ENCODE measurements at places on chromosomes 16 and 17. TPM values are rescaled to one million over a fixed set of nuclear protein-coding genes. Genes with fewer than 3 reads are reported as not detected.

GRCh38 chr17:28004344-28004743 lies 38.1 kb upstream of the NLK start:
- DNase-seq: no peak
- no peaks in the 10 kb centered on the region for H3K4me1 ChIP-seq
- H3K4me3 ChIP-seq: no peak overlapping the region
- H3K36me3 ChIP-seq: no peaks in the 10 kb centered on the region

DNA sequence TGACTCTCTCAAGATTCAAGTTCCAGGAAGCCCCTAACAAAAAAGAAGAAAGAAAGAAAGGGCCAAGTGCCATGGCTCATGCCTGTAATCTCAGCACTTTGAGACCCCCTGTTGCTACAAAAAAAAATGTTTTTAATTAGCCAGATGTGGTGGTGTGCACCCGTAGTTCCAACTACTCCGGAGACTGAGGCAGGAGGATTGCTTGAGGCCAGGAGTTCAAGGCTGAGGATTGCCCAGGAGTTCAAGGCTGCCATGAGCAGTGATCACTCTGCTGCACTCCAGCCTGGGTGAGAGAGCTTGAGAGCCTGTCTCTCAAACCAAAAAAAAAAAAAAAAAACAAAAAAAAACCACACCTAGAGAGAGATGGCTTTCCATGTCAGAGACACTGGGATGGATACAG lies 18.8 kb downstream of the TLE7 start:
- no peak overlapping the region for H3K27ac ChIP-seq
- H3K27me3 ChIP-seq: peaks cover 22% of the 10 kb centered on the region
- H3K4me3 ChIP-seq: no peak overlapping the region
- H3K4me1 ChIP-seq: no peaks in the 10 kb centered on the region
- H3K36me3 ChIP-seq: no peaks in the 10 kb centered on the region

GRCh38 chr17:17573912-17574311 lies 17.6 kb downstream of the PEMT start:
- H3K4me3 ChIP-seq: no peak overlapping the region
- H3K27ac ChIP-seq: no peak overlapping the region
- no peaks in the 10 kb centered on the region for H3K27me3 ChIP-seq
- no peak for DNase-seq
- no peaks in the 10 kb centered on the region for H3K4me1 ChIP-seq

The NSMCE1 gene
- total RNA-seq: 71.3 TPM

The MPHOSPH6 gene
- 20.9 TPM for total RNA-seq

DNA sequence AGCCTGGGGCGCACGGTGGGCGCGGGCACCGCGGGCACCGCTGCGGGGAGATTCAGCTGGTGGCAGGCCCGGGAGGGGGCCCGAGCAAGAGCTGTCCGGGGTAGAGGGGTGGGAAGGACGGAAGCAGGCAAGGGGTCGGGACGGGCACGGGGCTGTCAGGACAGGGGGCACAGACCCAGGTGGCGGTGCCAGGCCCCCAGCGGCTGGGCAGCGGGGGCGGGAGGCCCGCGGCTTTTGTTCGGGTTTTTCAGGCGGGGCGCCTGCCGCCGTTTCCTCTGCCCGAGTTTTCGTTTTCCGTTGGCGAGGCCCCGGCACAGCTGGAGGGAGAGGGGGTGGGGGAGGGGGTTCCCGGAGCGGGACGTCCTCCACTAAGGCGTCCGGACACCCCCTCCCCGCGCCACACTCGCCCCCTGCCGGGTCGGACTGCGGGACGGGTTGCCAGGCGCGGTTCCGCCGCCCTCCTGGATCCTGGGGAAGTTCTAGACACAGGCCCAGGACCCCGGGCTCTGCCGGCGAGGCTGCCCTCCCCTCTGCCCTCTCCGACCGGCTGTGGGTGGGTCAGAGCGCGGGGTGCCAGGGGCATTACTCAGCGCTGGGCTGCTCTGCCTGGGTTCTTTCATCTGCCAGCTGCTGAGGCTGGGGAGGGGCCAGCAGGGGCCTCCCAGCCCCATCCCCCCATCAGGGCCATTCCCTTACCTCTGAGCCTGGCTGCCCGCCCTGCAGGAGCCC lies 543 bp downstream of the ARHGAP23 start:
- peaks cover 30% of the 10 kb centered on the region for H3K4me1 ChIP-seq
- DNase-seq: peak; percentile 96
- H3K4me3 ChIP-seq: peak overlapping the region; percentile 91
- no peaks in the 10 kb centered on the region for H3K27me3 ChIP-seq
- peak overlapping the region; percentile 57 for H3K27ac ChIP-seq
- H3K36me3 ChIP-seq: no peaks in the 10 kb centered on the region

The TNFRSF13B gene
- total RNA-seq: not detected

DNA sequence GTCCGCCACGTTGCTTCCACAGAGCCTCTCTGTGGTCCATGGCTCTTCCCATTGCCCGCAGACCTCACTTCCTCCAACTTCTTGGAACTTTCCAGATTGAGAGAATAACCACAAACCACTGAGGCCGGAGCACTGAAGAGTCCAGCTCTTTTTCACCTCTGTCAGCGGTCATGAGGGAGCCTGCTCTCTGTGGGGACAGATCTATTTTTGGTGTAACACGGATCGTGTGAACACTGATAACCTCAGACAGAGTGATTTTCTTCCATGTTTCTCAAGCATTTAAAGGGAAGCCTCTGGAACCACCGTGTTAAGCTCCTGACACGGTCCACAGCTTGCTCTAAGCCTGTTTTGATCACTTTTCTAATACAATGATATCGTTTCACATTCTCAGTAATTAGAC lies 49.7 kb downstream of the NTN1 start:
- H3K4me1 ChIP-seq: no peaks in the 10 kb centered on the region
- H3K27me3 ChIP-seq: no peaks in the 10 kb centered on the region
- no peaks in the 10 kb centered on the region for H3K36me3 ChIP-seq
- H3K4me3 ChIP-seq: no peak overlapping the region
- H3K27ac ChIP-seq: no peak overlapping the region

- no peak overlapping the region for H3K27ac ChIP-seq
- no peaks in the 10 kb centered on the region for H3K4me1 ChIP-seq
- no peak overlapping the region for H3K4me3 ChIP-seq
- no peak for DNase-seq
- H3K27me3 ChIP-seq: no peaks in the 10 kb centered on the region
These were observed 503.4 kb downstream of the MAF start for GRCh38 chr16:79097166-79097565.

DNA sequence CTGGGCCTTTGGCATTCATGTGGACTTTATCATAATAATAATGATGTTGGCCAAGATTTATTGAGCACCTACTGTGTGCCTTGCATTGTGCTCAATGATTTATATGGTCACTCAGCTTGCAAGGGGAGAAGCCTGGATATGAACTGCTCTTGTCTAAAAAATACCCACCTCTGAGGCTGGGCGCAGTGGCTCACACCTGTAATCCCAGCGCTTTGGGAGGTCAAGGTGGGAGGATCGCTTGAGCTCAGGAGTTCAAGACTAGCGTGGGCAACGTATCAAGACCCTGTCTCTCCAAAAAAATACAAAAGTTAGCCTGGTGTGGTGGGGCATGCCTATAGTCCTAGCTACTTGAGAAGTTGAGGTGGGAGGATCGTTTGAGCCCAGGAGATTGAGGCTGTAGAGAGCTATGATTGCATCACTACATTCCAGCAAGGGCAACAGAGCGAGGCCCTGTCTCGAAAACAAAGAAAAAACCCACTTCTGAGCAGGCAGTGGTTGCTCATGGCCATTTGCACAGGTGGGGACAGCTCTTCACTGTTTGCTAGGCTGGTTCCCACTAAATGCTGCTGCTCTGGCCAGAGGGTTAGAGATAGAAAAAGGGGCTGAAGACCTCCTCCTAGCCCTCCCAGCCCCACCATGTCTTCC lies 4.3 kb upstream of the ADGRG1 start:
- peaks cover 35% of the 10 kb centered on the region for H3K4me1 ChIP-seq
- no peaks in the 10 kb centered on the region for H3K27me3 ChIP-seq
- H3K36me3 ChIP-seq: no peaks in the 10 kb centered on the region
- H3K27ac ChIP-seq: no peak overlapping the region

DNA sequence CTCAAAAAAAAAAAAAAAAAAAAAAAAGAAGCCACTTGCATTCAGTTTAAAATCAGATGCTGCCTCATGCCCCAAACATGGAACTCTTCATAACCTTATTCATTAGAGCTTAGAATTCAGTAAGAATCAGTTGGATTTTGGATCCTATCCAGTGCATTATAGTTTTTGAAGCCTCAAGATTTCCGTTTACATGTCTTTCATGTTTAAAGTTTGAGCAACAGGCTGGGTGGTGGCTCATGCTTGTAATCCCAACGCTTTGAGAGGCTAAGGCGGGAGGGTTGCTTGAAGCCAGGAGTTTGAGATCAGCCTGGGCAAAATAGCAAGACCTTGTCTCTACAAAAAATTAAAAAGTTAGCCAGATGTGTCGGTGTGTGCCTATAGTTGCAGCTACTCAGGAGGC lies 55.0 kb downstream of the SNTB2 start:
- H3K36me3 ChIP-seq: peaks cover 9% of the 10 kb centered on the region
- no peak for DNase-seq
- no peak overlapping the region for H3K4me3 ChIP-seq
- H3K4me1 ChIP-seq: peaks cover 15% of the 10 kb centered on the region

DNA sequence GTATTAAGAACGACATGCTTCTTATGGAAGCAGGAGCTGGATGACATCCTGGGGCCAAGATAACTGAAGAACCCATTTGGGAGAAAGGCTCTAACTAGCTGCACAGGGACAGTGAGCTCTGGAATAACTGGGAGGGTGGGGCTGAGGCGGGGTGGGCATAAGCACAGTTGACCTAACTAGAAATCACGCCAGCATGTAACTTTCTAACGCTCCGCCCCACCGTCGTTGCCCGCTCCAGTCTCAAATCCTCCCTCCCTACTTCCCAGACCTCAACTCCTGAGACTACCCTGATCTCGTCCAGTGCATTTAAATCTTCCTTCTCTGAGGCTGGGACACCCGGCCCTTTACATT lies 436 bp downstream of the PHB1 start:
- peak; percentile 73 for DNase-seq
- peaks cover 14% of the 10 kb centered on the region for H3K4me1 ChIP-seq
- peak overlapping the region; percentile 94 for H3K4me3 ChIP-seq

The TEX19 gene
- under 0.01 TPM for total RNA-seq

GRCh38 chr17:44648963-44649362 lies 7.3 kb upstream of the MEIOC start:
- H3K4me3 ChIP-seq: no peak overlapping the region
- peak; percentile 23 for DNase-seq
- peaks cover 19% of the 10 kb centered on the region for H3K27me3 ChIP-seq
- H3K4me1 ChIP-seq: no peaks in the 10 kb centered on the region
- no peaks in the 10 kb centered on the region for H3K36me3 ChIP-seq

DNA sequence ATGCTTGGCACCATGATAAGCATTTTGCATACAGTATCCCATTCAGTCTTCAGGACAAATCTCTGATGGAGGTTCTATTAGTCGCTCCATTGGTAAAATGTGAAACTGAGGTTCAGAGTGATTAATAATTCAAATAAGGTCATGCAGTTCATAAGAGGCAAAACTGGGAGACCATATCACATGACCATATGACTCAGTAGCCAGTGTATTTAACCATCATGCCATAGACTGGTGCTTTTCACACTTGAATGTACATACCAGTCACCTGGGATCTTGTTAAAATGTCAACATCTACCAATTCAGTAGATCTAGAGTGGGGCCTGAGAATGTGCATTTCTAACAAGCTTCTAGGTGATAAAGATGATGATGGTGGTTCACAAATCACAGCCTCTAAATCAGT lies 4.3 kb downstream of the ACSM3 start:
- no peaks in the 10 kb centered on the region for H3K36me3 ChIP-seq
- no peak overlapping the region for H3K4me3 ChIP-seq
- H3K27ac ChIP-seq: no peak overlapping the region
- no peak for DNase-seq
- no peaks in the 10 kb centered on the region for H3K27me3 ChIP-seq

The DHX58 gene
- total RNA-seq: 18.5 TPM

- H3K36me3 ChIP-seq: no peaks in the 10 kb centered on the region
- H3K27me3 ChIP-seq: no peaks in the 10 kb centered on the region
- no peak overlapping the region for H3K27ac ChIP-seq
These were observed 131.9 kb downstream of the C16orf95 start for GRCh38 chr16:87185308-87185707.

DNA sequence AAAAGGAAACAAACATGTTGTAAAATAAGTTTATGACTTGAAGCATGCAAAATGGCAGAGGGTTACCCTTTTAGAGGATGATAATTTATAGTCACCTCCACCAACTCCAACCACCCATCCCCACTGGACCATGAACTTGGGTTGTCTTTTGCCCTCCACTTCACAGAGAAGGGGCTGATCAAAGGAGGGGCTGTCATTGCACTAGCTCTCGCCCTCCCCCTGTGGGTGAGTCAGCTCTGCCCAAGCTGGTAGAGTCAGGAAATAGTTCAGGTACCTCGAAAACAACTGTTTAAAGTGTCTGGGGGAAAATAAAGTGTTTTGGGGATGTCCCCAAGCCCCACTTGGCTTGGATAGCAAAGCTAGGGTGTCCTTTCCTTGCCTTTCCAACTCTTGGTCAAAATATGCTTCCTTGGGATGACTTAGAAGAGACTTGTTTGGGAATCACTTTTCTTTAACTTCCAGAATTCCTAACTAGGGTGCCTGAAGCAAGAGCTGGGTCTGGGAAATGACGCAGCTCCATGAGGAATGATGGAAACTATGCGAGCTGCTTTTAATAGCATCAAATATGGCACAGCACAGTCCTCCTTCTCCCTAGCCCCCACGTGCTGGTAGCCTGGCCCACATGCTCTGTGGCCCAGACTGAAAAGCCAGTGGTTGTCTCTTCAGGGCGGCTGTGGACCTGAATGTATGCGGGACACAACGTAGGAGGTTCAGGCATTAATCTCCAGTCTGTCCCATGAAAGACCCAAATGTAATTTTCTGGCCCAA lies 40.7 kb downstream of the TBX4 start:
- no peaks in the 10 kb centered on the region for H3K27me3 ChIP-seq
- H3K36me3 ChIP-seq: no peaks in the 10 kb centered on the region
- H3K4me3 ChIP-seq: no peak overlapping the region
- H3K27ac ChIP-seq: peak overlapping the region; percentile 45
- no peak for DNase-seq

The ABCC6 gene
- under 0.01 TPM for total RNA-seq

- H3K4me3 ChIP-seq: no peak overlapping the region
- no peak overlapping the region for H3K27ac ChIP-seq
- no peaks in the 10 kb centered on the region for H3K36me3 ChIP-seq
- H3K4me1 ChIP-seq: no peaks in the 10 kb centered on the region
- no peaks in the 10 kb centered on the region for H3K27me3 ChIP-seq
These were observed 296.3 kb downstream of the HS3ST4 start for GRCh38 chr16:25988084-25988483.

Data from osteoblast (primary cell).